ENCODE measurements at places on chromosomes 16 and 17.

DNA sequence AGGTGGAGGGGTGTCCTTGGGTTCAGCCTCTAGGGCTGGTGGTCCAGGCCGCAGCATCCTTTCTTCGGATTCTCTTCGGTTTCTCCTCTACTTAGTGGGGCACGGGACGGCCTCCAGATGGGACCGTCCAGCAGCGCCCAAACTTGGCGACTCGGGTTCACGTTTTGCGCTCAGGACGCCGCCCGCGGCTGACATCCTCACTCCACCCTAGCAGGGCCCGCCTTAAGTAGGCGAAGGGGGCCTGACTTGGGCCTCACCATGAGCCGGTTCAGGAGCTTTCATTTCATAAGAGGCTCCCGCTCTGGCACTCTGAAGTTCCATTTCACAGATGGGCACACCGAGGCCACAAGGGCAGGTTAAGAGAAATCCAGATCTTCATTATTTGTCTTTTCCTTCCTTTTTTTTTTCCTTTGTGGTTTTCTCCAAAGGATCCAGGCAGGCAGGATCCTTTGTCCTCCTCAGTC, 141.2 kb downstream of the SEC14L1 start:
- no peak for DNase-seq

GRCh38 chr16:30088832-30089624, 2.7 kb downstream of the TBX6 start:
- DNase-seq, result no peak

- DNase-seq, result no peak
Measured at GRCh38 chr17:27408891-27409290, 47.4 kb upstream of the KSR1 start.

- DNase-seq, result no peak
Measured at GRCh38 chr17:66932311-66932710, 32.2 kb upstream of the CACNG4 start.

DNA sequence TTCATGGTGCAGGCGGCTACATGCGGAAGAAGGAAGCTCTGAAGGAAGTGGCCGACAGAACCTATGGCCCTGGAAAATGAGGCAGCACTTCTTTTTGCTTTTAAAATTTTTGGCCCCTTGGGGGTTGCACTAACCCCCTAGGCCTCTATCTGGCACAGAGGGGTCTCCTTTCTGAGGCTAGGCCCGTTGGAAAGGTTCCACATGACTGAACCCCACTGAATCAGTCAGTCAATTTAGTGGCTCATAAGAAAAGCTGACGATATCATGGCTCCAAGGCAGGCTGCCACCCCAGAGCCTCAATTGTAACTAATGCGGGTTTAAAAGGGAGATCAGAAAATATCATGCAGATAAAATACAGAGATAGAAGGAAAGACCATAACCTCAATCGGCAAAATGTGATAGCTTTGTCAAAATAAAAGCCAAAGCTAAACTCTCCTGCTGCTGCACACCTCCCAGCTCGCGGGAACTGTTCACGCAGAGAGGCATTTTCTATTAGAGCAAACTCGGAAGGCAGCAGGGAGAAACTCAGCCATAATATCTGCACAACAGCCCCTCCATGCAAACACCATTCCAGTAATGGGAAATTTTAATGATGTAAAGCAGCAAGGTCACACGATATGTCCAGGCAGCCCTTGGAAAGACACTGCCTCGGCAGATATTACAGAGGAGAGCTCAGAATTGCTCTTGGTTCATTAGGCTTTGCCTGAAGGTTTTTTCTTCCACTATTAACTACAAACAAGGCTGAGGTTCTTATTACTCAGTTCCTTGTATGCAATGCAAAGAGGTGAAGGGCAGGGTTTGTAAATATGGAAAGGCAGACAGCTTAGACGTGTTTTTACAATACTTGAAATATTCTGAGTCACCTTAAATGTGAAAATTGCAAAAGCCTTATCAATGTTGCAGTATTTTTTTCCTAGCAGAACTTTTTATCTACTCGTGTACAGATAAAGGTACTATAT, 200.4 kb upstream of the PMFBP1 start:
- no peak for DNase-seq

- DNase-seq, result peak; percentile 5
Measured at GRCh38 chr17:57379237-57379894, 123.0 kb downstream of the MSI2 start.

DNA sequence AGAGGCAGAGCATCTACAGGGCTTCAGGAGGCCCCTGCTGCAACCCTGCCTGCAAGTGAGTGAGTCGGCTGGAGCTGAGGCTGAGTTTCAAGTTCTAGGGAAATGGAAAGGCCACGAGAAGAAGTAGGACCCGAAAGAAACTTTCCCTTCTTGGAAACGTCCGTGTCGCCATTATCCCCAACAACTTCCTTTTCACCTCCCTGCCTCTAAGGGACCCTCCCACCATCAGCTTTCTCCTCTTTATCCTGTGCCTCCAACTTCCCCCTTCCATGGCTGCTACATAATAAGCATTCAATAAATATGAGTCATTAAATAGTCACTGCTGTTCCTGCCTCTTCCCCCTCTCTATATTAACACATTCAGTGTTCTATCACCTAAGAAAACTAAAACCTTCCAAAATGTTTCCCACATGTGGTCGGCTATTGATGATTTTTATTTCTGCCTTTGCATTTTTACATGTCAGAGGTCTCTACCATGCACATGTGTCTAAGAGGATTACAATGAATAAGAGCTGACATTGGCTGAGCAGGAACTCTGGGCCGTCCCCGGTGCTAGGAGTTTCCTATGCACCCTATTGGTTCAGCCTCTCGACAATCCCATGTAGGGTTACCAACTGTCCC, 115.9 kb upstream of the TNRC6C start:
- peak; percentile 22 for DNase-seq
